ENCODE measurements at places on chromosomes 1 and 21.
A peak's percentile ranks its signal among the peaks of the same experiment; 100 is the strongest.

GRCh38 chr1:160154790-160155189 lies 3.4 kb downstream of the ATP1A4 start:
- no peak for DNase-seq

DNA sequence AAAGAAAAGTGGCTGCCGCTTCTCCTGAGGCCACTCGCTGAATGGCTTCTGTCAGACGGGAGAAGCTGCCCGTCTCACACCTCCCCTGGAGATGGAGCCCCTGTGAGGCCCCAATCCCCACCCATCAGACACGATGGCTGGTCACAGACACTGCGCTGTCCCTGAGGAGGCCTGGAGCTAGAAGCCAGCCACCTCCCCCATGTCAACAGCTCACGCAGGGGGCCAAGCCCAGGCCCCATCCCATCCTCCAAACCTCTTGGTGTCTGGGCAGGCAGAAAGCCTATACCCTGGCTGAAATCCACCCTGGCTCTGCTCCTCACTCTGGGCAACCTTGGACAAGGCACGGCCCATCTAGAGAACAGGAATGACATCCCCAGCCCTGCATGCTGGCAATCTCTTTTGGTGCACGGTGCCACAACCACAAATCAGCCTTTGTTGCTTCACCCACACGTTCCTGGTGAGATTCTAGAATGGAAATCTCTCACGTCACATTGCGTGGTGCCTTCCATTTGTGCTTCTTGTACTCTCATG lies 273.9 kb upstream of the VAMP3 start:
- no peak for DNase-seq

DNA sequence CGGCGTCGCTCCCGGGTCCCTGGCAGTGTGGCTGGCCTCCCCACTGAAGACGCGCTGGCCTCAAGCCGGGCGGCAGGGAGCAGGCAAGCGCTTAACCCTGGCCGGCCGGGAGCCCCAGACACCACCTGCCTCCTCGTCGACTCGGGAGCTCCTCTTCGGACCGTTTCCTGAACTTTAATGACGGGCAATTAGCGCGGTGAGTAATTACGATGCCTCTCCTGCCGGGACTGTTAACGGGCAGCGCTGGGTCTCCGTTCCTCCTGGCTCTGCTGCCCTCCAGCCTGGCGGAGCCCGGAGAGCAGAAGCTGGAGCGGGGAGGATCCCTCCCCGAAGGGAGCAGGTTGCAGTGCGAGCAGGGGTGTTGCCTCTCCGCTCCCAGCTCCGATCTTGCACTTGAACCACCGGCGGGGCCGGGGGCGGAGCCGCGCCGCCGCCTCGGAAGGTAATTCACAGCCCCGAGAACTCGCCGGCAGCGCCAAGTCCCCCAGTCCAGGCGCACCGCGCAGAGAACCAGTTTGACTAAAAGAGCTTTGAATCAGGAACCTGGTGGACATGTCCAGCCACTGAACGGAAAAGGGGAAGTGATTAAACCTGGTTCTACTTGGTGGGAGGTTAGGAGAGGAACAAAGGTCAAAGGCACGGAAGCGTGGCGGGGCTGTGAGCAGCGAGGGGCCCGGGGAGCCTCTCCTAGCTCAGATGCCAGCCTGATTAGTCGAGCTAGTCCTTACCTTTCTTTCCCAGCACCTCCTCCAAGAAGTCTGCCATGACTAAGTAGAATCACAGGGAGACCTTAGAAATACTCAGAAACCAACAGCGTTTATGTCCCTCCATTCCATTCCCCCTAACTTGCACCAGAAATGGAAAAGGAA lies 18.3 kb upstream of the PLEKHA6 start:
- DNase-seq, result peak; percentile 81

- no peak for DNase-seq
Measured at GRCh38 chr1:235441159-235441685, 63.0 kb downstream of the B3GALNT2 start.

DNA sequence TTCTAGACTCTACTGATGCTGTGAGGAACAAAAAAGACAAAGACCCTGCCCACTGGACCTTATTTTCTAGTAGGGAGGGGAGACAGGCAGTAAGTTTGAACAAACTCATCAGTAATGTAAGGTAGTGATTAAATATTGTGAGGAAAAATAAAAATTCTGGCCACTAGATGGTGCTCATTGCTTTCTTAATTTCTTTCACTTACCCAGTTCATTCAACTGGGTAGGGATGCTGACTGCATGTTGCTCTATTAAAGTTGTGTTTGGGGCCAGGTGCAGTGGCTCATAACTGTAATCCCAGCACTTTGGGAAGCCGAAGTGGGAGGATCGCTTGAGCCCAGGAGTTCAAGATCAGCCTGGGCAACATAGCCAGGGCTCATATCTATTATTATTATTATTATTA lies 6.3 kb upstream of the KYAT3 start:
- no peak for DNase-seq
